ENCODE measurements at places on chromosomes 3 and 15.

DNA sequence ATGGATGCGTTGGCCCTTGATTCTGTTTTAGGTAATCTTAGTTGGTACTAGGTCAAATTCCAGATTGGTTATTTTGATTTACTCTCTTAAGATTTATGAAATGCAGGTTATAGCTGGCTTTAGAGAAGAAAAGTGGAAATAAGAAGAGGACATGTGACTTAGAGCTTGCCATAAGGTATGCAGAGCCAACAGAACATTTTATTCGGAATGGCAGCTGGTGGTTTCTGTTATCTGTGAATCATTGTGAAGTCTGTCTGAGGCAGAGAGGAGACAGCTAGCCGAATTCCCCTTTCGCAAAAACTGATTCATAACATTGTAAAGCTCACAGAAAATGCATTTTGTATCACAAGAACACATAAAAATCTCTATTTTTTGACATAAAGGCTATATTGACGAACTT, 82.1 kb downstream of the FILIP1L start:
- DNase-seq, result no peak

- DNase-seq, result no peak
Observed at GRCh38 chr15:69997813-69998212, 99.9 kb downstream of the TLE3 start.

DNA sequence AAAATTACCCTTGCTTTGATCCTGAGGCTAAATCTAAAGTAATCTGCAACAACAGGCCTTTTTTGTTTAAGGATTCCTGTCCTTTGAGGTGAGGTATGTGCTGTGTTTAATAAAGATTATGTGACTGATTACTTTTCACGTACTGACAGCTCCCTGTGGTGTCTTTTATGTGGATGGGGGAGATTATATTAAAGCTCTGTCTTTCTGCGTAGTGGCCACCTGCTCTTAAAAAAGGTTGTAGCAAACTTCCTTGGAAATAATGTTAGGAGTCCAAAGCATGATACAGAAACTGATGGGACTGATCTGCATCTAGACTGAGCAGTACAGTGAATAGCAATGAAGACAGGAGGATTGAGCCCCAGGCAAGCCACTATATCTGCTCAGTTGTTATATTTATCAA, 453.0 kb upstream of the GOLIM4 start:
- DNase-seq, result no peak

DNA sequence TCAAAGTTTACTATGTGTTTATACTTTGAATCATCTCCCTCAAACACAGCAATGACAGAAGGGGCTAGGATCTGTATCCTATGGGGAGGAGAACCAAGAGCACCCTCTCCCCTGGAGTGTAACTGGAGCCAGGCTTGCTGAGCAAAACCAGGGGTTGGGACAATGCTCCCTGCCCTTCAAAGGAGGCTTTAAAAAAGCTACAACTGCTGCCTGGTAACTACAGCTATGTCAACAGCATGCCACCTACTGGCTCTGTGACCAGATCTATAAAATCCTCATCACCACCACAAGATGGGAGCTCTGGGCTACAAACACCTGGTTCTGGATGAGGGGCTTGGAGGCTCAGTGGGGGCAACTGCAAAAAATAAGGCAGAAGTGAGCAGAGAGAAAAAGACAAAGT, 61.9 kb downstream of the ANO10 start:
- no peak for DNase-seq

GRCh38 chr15:47762621-47763020, 45.3 kb downstream of the SEMA6D start:
- DNase-seq, result no peak

Data from stimulated activated CD4-positive, alpha-beta T cell treated with anti-CD3 and anti-CD28 coated beads, Interleukin-1b, Interleukin-23, amount 100 ng/mL, for 1 hour (primary cell).